ENCODE measurements at places on chromosomes 12 and 14.

GRCh38 chr12:20274008-20274407, 94.3 kb upstream of the PDE3A start:
- DNase-seq: no peak

DNA sequence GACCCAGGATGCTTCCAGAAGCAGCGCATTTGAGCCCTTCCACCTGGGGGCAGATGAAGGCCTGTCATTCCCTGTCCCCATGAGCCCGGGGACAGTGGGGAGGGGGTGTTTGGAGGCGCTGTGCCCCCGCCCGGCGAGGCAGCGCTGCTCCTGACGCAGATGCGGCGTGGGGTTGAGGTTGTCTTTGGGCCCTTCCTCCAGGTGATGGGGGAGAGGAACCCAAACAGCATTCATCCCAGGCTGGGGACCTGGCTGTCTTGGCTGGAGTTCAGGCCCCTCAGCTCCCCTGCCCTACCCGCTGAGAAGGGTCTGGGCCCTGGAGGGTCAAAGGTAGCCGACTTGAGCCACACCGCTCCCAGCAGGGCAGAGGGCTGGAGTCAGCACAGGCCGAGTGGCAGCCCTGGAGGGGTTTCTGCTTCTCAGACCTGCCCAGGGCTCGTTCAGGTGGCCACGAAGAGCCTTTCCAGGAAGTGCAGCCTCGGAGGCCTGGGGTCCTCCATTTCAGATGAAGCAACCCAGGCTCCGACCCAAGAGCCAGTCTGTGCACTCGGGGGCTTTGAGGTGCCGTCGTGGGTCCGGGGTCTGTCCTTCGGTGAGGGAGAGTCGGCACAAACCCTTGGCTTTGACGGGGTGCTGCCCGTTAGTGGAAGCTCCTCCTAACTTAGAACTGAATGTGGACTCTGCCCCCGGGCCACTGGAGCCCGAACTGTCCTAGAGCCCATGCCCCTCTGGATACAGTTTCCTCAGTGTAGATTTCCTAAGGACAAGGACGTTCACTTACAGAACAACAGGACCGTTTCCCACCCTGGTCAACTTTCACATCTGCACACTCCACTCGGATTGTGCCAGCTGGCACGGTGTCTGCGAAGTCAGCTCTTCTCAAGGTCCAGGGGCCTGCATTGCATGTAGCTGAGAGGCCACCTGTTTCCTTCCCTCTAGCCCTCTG, 16.1 kb downstream of the ACADS start:
- no peak for DNase-seq

DNA sequence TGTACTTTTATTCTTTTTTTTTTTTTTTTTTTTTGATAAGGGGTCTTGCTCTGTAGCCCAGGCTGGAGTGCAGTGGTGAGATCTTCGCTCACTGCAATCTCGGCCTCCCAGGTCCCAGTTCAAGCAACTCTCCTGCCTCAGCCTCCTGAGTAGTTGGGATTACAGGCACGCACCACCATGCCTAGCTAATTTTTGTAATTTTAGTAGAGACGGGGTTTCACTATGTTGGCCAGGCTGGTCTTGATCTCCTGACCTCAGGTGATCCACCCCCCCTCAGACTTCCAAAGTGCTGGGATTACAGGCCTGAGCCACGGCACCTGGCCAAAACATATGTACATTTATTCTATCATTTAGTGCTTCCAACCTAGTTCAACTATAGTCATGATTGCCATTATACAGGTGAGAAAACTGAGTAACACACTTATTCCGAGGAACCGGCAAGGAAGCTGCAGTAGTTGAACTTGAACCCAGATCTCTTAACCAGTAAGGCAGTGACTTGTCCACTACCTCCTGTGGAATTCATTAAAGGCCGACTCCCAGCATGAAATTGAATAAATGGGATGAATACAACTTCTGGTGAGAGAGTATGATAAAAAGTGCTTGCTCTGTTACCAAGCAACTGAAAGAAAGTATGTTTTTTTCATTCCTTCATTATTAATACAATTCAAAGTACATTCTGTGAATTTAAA, 755 bp upstream of the ATF7IP start:
- DNase-seq: no peak

DNA sequence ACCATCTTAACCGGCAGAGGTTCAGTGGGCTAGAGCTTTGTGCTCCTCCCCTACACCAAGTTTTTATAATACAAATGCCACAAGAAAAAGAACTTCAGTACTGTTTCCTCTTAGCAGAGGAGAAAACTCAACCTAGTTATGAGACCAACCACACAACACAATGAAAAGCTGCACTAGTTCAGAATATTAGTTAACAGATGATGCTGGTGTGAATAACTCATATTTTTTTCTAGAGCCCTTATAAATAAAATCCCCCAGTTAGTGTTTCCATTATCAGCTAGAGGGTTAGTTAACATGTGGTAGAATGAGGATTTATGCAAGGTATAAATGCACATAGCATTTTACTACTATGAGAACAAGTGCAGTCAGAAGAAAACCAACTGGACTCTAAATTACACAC, 61.9 kb upstream of the AMN1 start:
- no peak for DNase-seq

DNA sequence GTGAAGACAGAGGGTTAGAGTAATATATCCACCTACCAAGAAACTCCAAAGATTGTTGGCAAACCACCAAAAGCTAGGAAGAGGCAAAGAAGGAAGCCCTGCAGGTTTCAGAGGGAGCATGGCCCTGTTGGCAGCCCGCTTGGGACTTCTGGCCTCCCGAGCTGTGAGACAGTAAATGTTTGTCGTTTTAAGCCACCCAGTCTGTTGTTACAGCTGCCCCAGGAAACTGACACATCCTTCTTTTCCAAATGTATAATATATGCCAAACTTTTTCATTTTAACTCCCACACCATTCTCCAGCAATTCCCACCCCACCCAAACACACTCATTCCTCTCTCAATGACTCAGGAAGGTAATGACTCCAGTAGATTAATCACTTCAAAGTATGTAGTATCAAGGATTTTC, 74.0 kb downstream of the RPS29 start:
- peak; percentile 71 for DNase-seq

DNA sequence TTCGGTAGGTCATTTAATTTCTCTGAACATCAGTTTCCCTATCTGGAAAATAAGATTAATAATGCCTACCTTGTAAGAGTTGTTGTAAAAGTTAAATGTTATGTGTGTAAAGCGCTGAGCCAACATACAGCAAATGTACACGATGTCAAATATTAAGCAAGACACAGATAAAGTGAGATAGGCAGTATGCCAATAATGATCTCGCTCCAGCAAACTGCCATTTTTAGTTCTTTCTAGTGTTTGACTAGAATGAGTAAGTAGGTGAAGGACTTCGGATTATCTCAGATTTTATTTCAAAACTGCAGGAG, 840 bp downstream of the DHRS7 start:
- no peak for DNase-seq

DNA sequence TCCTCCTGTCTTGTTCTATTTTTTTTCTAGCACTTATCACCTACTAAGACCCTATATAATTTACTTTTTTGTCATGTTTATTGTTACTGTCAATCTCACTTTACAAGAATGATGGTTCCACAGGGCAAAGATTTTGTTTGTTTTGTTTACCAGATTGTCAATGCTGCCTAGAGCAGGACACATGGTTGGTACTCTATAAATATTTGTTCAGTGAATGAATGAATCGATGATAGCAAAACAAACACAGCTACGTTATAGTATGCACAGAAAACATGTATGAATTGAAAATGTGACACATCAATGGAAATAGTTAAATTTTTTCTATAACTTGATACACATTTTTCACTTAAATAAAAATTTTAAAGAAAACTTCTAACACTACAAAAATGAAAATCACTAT, 67.1 kb upstream of the KRR1 start:
- no peak for DNase-seq

DNA sequence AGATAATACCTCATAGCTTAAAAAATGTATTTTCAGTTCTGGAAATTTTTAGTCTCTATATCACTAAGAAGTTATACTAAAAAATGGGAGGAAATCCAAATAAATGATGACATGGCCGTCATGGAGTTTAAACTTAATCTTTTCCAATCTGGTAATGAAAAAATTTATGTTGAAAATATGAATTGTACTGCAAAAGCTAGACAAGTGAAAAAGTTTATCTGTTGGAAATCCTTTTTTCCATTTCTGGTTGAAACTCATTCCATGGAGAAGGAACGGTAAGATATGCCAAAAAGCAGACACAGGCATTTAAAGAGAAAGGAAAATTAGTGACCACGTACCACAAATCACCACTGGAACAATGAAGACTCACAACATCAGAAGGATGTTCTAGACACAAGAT, 314.2 kb upstream of the PRICKLE1 start:
- DNase-seq: no peak

DNA sequence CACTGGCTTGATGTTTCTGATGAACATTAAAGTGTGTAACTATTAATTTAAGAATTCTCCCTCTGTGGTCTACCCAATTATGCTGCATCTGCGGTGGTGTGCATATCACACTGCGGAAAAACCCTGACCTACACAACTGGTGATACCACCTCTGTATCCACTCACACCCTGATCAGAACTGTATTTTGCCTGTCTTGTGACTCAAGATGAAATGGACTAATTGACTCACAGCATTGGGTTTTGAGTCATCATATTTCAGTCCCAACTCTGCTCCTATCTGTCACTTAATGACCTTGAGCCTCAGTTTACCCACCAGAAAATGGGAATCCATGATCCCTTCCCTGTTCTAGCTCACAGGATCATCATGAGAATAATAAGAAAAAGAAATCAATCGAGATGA, 65.6 kb downstream of the NUAK1 start:
- no peak for DNase-seq

DNA sequence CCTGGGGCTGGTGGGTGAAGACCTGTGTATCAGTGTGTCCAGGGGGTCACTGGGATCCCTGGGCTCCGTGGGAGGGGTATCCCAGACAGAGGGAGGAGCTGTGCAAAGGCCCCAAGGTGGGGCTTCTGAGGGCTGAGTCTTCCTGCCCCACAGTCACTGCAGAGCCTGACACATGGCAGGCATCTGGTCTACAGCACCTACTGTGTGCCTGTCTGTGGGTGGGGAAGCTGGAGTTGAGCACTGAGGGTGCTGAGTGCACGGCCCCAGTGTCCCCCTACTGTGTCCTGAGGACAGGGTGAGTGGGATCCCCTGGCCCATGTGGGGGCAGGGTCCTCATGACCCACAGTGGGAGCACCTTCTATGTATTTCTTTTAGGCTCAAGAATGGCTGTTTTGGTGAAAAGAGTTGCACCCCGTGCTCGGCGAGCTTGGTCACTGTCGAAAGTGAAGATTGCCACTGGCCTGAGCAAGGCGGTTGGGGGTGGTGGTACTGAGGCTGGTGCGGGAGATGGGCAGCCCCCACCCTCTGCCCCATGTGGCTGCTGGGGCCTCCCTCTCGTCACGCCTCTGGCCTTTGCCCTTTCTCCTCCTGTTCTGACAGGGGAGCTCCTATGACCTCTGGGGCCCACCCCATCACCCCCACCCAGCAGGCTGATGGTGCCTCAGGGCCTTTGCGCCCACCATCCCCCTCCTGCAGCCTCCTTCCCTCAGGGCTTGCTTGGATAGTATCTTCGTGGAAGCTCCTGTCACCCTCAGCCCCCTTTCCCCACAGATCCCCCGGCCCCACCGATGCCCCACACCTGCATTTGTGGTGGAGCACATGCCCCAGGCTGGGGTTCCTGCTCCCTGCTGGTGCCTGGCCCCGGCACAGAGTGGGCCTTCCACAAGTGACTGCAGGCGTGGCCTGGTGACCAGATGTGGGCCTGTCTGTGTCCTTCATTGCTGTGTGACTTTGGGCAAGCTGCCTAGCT, 55.8 kb downstream of the BEGAIN start:
- DNase-seq: peak; percentile 4

All from GM03348 (cell line).